Esophagus squamous epithelium (tissue), 5 donors: ENCODE measurements at places on chromosomes 7 and 10. TPM values are rescaled to one million over a fixed set of nuclear protein-coding genes. Genes with fewer than 3 reads are reported as not detected.

The TRIL gene
- 1.7 TPM for total RNA-seq

The MMRN2 gene
- total RNA-seq, result 3.4 TPM

DNA sequence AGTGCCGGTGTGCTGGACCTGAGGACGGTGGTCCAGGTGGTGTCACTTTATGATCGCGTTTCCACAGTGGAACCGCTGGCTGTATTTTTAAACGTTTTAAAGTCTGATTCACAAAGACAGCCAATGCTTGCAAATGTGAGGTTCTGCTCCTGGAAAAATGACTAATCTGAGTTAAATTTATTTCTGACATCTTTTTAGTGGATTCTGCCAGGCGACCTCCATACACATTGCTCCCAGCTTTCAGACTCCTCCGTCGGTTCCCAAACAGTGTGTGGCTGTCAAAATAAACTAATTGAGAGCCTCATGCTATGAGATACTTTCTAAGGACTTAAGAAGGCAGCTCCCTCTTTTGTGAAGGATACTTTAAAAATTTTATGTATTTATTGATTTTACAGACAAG lies 12.7 kb upstream of the TTYH3 start:
- no peak overlapping the region for H3K4me3 ChIP-seq
- no peaks in the 10 kb centered on the region for H3K36me3 ChIP-seq
- H3K27ac ChIP-seq, result no peak overlapping the region
- no peak for DNase-seq
- H3K27me3 ChIP-seq, result no peaks in the 10 kb centered on the region

DNA sequence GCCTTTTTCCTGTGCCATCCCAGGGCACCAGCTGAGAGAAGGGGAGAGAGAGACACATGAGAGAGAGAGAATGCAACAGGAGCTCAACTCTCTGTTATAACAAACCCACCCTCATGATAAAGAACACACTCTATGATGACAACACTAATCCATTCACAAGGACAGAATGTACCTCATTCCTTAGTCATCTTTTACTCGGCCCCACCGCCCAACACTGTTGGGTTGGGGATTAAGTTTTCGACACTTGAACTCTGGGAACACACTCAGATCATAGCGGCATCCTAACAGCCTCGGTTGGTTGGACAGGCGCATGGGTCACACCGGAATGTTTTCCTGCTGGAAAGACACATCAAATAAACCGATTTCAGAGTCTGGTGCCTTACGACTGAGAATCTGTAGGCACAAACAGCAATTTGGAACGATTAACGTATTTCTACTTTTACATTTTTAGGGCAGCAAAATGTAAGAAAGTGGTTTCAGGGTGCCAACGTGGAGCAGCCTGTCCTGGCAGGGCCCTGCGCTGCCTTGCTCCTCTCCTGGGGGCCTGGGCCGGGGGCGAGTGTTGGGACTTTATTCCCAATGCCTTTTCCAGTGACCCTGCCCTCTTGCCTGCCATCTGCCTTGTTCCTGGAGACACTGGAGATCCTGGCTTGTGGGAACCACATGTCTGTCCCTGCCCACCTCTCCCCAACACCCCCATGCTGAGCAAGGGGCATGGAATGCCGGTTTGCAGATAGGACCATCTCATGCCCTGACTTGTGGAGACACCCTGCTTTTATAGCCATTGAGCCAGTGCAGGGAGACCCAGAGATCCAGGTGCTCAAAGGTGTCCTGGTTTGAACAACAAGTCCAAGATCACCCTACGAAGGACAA lies 287.0 kb downstream of the TCERG1L start:
- peaks cover 18% of the 10 kb centered on the region for H3K27me3 ChIP-seq
- H3K27ac ChIP-seq, result no peak overlapping the region
- H3K4me1 ChIP-seq, result no peaks in the 10 kb centered on the region
- no peak for DNase-seq
- no peak overlapping the region for H3K4me3 ChIP-seq
- H3K36me3 ChIP-seq, result no peaks in the 10 kb centered on the region

DNA sequence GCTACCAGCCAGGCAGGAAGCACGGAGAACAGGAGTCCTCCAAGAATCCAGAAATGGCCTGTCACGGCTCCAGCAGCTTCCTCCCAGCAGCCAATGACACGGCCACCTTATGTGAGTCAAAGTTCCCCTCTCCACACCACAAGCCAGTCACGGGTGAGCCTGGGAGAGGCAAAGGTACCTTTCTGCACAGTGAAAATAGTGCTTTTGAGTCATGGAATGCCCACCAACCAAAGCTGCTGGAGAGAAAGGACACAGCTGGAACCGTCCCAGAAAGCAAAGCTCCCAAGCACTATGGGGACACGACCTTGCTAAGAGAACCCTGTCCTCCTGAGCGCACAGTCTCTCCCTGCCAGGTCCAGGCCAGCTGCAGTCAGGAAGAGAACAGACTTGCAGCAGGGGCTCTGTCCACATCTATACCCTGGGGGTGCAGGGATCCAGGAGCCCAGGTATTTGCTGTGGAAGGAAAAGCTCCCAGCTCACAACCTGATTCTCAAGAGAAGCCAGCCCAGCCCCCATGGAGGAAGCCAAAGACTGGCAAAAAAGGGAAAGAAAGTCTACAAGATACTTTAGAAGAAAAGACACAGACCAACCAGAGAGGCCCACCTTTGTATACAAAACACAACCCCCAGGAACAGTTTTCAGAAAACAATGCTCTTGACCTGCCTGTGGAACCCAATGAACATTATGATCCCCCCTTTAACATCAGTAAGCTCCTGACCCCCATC lies 24.4 kb downstream of the C10orf71 start:
- H3K27ac ChIP-seq, result no peak overlapping the region
- DNase-seq, result no peak
- no peaks in the 10 kb centered on the region for H3K27me3 ChIP-seq
- no peaks in the 10 kb centered on the region for H3K36me3 ChIP-seq

The TSPAN14 gene
- 66.4 TPM for total RNA-seq

GRCh38 chr10:43427166-43427825 lies 9.6 kb upstream of the ZNF487 start:
- H3K36me3 ChIP-seq, result no peaks in the 10 kb centered on the region
- no peaks in the 10 kb centered on the region for H3K4me1 ChIP-seq
- H3K27me3 ChIP-seq, result no peaks in the 10 kb centered on the region
- H3K27ac ChIP-seq, result no peak overlapping the region
- no peak for DNase-seq

DNA sequence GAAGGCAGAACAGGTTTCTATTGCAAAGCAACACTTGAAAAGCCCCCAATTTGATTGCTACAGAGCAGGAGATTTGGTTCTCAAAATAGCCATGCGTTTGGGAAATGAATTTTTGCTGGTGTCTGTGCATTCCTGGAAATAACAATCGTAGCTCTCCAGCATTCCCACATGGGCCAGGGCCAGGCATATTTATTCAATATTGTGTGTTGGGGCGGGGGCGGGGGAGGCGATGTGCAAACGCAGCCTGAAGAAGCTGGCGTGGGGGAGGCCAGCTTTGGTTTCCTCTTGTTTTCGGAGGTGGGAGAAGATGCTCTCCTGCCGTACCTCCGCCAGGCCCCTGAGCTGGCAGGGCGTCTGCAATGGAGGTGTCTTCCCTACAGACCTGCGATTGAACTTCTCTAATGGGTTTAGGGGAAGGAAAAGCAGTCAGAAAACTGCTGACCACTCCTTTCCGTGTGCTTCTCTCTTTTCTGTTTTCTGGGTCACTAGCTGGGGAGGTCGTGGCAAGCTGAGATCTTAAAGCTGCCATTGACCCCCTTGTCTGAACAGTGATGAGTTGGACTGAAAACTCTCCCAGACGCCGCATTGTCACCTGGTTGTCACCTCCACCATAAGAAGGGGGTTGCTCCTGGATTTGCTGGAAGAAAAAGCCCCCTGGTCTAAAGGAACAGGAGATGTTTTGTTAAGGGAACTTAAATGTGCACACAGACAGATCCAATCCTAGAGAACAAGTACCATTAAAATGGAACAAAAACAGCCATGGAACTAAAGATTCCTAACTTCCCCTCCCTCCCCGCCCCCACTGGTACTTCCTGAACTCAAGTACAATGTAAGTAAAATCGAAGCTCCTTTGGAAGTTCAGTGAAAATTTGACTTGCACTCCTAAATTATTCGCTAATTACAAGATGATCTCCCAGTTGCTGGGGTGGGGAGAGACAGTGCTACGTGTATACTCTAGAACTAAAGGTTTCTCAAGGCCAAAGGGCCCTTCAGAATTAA lies 56.4 kb upstream of the HABP2 start:
- no peaks in the 10 kb centered on the region for H3K27me3 ChIP-seq
- peaks cover 4% of the 10 kb centered on the region for H3K4me1 ChIP-seq

- no peaks in the 10 kb centered on the region for H3K36me3 ChIP-seq
- H3K4me1 ChIP-seq, result peaks cover 63% of the 10 kb centered on the region
- H3K27me3 ChIP-seq, result no peaks in the 10 kb centered on the region
- H3K27ac ChIP-seq, result no peak overlapping the region
- H3K4me3 ChIP-seq, result no peak overlapping the region
Observed at GRCh38 chr10:124058346-124059003, 34.9 kb downstream of the CHST15 start.

DNA sequence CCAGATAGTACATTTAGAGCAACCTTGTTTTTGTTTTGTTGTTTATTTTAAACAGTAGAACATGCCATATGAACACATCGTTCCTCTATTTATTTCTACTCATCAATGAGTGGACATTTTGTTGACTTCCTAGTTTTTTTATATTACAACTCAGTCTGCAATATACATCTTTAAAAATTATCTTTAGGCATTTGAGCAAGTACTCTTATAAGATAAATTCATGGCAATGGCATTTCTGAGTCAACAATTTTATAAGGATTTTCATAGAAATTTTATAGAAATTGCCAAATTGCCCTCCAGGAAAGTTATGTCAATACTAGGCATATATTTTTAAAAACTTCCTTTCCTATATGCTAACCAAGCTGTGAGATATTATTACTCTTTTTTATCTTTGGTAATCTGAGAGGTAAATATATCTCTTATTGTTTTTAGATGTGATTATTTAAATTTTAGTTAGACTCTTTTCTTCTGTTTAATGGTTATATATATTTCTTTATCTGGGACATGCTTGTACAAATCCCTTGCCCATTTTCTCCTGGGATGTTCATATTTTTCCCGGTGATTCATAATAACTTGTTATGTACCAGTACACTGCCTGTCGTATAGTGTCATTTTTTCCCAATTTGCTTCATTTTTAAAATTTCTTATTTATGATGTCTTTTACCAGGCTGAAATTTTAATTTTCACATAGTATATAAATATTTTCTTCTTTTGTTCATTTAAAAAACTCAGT lies 50.5 kb downstream of the FZD1 start:
- no peaks in the 10 kb centered on the region for H3K4me1 ChIP-seq
- no peaks in the 10 kb centered on the region for H3K36me3 ChIP-seq
- DNase-seq, result no peak
- no peak overlapping the region for H3K27ac ChIP-seq
- no peaks in the 10 kb centered on the region for H3K27me3 ChIP-seq
- H3K4me3 ChIP-seq, result no peak overlapping the region

GRCh38 chr10:123703195-123703790 lies 37.1 kb downstream of the GPR26 start:
- no peaks in the 10 kb centered on the region for H3K36me3 ChIP-seq
- no peaks in the 10 kb centered on the region for H3K27me3 ChIP-seq
- no peaks in the 10 kb centered on the region for H3K4me1 ChIP-seq
- DNase-seq, result no peak
- H3K27ac ChIP-seq, result no peak overlapping the region
- no peak overlapping the region for H3K4me3 ChIP-seq

GRCh38 chr7:114715907-114716306 lies 206.0 kb upstream of the MDFIC start:
- no peaks in the 10 kb centered on the region for H3K4me1 ChIP-seq
- H3K4me3 ChIP-seq, result no peak overlapping the region
- no peaks in the 10 kb centered on the region for H3K27me3 ChIP-seq
- no peak for DNase-seq
- H3K36me3 ChIP-seq, result no peaks in the 10 kb centered on the region
- no peak overlapping the region for H3K27ac ChIP-seq

DNA sequence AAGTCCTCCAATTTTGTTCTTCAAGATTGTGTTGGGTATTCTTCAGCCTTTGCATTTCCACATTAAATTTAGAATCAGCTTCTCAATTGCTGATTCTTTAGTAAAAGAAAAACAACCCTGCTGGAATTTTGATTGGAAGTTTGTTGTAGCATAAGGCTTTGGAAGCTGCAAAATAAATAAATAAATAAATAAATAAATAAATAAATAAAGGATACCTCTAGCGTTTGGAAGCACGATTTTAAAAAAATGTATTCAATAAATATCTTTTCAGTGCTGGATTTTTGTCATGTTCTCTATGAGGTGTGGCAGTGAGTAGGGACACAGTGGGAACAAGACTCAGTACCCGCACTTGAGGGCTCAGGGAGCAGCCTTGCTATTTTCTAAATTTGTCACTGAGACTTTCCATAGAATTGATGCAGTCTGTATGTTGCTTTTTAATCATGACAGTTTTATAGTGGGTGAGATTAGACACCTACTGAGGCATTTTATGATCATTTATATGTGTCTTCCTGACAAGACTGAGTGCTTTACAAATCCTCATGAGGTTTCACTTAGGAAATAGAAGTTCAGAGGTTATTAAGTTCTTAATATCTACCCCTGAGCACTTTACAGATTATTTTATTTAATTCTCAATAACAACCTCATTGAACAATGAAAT lies 22.3 kb upstream of the COMMD3 start:
- H3K27ac ChIP-seq, result no peak overlapping the region
- H3K27me3 ChIP-seq, result no peaks in the 10 kb centered on the region
- H3K4me3 ChIP-seq, result no peak overlapping the region
- no peak for DNase-seq
- no peaks in the 10 kb centered on the region for H3K36me3 ChIP-seq

DNA sequence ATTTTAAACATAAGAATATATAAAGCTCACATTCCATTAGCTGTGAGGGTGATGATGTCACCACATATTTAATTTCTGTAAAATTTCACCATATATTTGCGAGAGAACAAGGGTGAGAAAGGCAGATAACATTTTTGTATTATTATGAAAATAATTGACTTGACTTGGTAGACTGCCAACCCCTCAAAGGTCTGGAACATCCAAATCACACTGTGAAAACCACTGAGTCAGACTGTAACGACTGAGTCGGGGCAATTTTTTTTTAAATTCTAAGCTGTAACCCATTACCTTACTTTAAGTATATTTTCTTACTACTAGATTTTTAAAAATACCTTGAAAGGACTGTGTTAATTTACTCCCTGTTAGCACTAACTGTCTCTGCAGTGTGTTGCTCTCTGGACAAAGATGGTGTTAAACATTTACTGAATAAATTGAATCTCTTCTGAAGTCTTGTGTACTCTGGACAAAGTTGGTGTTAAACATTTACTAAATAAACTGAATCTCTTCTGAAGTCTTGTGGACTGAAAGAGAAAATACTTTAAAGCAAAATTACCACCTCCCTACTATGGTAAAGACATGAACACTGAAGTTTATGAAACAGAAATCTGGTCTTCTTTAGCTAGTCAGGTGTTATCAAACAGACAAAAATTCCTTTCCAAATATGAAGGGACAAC lies 14.1 kb downstream of the PDZD8 start:
- peaks cover 54% of the 10 kb centered on the region for H3K4me1 ChIP-seq
- H3K27ac ChIP-seq, result no peak overlapping the region
- H3K36me3 ChIP-seq, result no peaks in the 10 kb centered on the region
- no peak overlapping the region for H3K4me3 ChIP-seq
- DNase-seq, result no peak

DNA sequence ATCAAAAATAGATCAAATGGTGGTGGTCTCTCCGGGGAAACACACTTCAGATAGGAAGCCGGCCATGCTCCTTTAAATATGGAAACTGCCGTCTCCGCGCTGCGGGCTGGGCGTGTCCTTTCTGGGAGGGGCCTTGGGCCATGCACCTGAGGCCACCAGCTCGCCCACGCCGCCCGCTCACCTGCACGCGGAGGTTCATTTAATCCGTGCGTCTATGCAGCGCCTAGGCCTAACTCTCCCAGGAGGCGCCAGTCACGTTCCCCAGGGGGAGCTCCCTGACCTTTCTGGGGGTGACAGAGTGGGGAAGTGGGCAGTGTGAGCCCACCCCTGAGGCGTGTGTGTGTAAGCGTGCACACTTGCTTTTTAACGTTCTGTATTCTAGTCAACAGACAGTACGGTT lies 64.0 kb downstream of the C10orf143 start:
- H3K4me1 ChIP-seq, result no peaks in the 10 kb centered on the region
- H3K27ac ChIP-seq, result no peak overlapping the region
- DNase-seq, result no peak
